ENCODE measurements at places on chromosomes 16 and 17.
A peak's percentile ranks its signal among the peaks of the same experiment; 100 is the strongest.

GRCh38 chr17:30422171-30422570, 43.4 kb downstream of the CPD start:
- DNase-seq: no peak

- no peak for DNase-seq
Measured at GRCh38 chr16:4385066-4385788, 13.6 kb downstream of the VASN start.

- no peak for DNase-seq
Measured at GRCh38 chr17:78915872-78916632, 9.1 kb downstream of the TIMP2 start.

DNA sequence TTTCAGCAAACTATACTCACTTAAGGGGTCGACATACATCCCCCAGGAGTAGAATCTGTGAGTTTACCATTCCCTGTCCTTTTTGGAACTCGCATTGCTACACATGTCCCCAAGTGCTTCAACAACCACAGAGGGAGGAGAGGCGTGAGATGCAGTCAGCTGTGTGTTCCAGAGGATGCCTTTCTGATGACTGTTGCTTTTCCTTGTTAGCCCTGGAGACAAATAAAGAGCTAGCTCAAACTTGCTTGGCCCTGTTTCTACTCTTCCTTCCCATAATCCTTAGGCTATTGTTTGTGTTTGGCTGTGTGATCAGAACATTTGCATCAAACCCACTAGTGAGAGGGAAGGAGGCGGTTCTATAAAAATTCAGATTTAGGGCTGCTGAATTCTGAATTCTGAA, 264.0 kb downstream of the ENGASE start:
- no peak for DNase-seq

GRCh38 chr17:7001318-7001961, 5.6 kb downstream of the ALOX12 start:
- DNase-seq: no peak

GRCh38 chr16:79278506-79278905, 322.0 kb downstream of the MAF start:
- no peak for DNase-seq

DNA sequence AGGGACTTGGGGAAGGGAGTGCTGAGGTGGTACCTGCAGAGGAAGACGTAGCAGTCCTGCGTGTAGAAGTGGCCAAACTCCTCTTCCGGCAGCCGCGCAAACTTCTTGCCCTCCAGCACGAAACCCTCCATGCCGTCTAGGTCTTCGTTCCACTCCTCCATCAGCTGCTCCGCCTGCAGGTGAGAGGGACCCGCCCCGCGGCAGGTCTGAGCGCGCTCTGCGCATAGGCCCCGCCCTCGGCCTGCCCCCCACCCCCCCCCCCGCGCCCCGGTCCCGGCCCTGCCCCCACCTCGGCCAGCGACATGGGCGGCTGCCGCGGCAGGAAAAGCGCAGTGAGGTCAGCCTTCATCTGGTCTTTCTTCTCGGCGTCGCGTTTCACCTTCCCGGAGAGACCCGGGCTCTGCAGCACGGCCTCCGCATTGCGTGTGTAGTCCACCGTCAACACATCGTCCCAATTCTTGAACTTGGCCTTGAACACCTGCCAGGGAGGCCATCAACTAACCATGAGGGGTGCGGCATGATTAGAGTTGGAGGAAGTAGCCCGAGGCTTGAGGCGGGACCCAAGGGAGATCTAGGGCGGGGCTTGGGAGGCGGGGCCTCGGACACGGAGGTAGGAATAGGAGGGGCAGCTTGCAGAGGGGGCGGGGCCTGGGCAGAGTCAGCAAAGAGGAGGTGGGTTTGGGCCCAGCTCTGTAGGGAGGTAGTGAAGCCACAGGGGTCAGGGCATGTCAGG, 11.5 kb downstream of the FLII start:
- DNase-seq: peak; percentile 25

- DNase-seq: no peak
Measured at GRCh38 chr17:65712383-65713267, 151.2 kb upstream of the AXIN2 start.

DNA sequence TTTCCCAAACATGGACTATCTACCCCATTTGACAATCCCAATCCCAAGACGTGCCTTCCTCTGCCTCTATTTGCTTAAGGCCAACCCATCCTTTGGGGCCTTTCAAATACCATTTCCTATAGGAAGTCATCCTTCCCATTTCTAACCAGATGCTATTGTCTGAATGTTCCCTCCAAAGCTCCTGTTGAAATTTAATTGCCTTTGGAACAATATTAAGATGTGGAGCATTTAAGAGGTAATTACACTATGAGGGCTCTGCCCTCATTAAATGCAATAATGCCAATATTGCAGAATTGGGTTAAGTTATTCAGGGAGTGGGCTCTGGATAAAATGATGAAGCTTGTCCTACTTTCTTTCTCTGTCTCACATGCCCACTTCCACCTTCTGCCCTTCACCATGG, 125.4 kb downstream of the ASIC2 start:
- no peak for DNase-seq

GRCh38 chr16:86324320-86324719, 186.0 kb upstream of the FOXF1 start:
- DNase-seq: no peak

- no peak for DNase-seq
Measured at GRCh38 chr17:49783071-49783715, 5.3 kb upstream of the KAT7 start.

GRCh38 chr16:81633680-81634379, 145.3 kb upstream of the PLCG2 start:
- DNase-seq: no peak

GRCh38 chr17:78007647-78008046, 49.1 kb downstream of the TNRC6C start:
- DNase-seq: no peak

DNA sequence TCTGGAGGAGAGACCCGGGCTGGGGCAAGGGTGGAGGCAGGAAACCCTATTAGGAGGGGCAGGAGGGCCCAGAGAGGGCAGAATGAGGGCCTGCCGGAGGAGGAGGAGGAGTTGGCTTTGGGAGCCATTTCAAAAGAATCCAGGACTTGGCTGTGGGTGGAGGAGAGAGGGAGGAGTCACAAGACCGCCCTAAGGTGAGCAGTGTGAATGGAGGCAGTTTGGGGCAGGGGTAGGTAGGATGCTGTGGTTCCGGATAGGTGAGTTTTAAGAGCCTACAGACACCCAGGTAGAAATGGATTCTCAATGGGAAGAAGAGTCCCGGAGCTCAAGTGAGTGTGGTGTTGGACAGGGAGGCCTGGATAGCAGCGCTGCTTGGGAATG, 80.3 kb downstream of the ARHGAP23 start:
- no peak for DNase-seq

GRCh38 chr16:83762992-83763358, 44.8 kb upstream of the HSBP1 start:
- no peak for DNase-seq

DNA sequence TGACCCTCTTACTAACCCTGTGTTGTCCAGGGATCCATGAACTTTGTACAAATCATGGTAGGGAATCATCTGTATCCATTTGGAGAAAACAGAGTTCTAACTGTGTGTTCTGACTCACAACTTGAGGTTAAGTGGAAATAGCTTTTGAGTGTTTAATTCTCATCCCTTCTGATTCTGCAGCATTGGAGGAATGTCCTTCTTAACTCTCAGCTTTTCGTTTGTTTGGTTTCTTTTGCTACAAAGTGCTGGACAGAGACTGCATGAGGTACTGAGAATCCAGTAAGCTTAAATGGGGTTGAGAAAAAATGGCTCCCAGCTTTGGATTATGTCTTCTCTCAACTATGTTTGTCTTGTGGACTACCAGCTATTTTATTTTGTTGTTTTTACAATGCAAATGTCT, 352.1 kb upstream of the KIF2B start:
- no peak for DNase-seq
